NCI-H2107 (cell line): ENCODE measurements at places on chromosomes 1 and 21.

DNA sequence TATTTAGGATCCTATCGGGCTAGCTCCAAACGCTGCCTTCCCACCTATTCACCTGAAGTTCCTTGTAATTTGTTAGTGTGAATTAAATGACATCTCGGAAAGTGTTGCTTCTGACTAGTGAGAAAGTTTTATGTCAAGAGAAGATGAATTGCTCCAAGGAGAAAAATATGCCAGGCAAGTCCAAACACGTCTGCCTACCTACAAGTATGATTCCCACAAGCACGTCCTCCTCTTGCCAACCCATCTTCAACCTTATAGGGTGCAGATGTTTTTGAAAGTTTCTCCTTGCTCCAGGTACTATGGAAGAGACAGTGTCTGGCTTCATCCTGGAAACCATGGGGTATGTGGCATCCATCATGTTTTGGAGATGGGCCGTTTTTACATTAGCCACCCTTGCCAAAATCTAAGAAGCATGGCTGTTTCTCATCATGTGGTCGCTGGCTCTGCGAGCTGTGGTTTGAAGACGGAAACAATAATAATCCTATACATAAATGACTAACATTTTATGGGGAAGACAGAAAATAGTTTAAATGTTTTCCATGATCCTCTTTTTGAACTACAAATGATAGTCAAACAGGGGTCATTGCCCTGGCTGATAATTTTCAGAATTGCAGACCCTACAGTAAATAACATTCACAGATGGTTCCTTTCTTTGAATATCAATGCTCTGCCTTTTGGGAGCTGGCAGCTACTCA, 505.8 kb downstream of the SMYD3 start:
- DNase-seq = no peak

DNA sequence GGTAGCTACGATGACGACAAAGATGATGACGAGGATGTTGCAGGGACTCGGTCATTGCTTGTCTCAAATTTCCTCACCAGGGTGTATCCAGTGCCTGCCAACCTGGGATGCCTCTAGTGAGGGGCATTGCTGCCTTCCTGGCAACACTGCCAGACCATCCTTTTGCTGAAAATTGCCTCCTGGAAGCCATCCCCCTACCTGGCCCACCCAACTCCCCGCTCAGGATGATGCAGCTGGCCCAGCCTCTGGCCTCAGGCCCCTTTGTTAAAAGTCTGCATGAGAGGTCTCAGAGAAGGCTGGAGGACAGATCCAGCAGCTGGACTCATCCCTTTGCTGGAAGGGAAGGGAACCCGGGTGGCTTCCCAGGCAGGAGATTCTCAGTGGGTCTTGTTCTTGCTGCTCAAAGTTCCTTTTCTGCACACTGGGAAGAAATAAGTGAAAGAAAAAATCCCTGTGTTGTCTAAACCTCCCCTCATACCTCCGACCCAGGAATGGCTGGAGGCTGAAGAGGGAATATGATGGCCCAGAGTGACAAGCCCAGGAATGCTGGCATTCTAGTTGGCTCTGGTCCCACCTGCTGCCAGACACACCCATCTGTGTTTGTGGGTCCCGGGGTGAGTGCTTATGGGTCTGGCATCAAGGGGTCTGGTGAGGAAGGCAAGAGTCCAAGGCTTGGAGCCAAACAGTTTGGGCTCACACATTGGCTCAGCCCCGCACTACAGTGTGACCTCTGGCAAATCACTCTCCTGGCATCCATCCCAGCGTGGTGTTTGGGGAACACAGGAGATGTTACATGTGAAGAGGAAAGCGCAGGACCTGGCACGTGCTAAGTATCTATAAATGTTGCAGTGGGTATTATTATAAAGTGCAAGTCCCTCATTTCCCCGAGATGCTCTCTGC, 6.7 kb upstream of the FNDC5 start:
- DNase-seq = no peak

DNA sequence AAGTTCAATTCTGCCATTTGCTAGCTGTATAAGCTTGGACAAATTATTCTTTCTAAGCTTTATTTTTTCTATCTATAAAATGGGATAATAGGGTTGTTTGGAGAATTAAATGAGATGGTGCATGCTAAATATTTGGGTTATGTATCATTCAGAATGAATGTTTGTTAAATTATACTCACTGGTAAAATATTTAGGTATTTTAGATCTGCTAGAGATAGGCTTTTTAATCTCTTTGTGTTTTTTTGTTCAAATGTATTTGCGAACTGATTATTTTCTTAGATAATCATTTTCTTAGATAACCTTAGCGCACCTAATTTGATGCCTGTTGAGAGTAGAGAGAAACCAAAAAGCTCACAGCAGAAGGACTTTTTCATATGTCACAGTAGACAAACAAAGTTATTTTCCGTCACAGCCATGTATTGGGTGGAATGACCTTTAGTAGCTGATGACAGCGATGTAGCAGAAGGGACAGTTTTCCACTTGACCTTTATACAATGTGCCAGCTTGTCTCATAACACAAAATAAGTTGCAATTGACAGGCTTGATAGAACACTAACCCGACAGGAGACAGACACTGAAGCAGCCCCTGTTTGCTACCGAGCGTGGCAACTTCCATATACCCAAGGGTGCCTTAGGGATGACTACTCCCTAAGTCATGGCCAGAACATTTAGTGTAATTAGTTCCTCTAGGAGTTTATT, 93.0 kb downstream of the DISC1 start:
- DNase-seq = no peak

DNA sequence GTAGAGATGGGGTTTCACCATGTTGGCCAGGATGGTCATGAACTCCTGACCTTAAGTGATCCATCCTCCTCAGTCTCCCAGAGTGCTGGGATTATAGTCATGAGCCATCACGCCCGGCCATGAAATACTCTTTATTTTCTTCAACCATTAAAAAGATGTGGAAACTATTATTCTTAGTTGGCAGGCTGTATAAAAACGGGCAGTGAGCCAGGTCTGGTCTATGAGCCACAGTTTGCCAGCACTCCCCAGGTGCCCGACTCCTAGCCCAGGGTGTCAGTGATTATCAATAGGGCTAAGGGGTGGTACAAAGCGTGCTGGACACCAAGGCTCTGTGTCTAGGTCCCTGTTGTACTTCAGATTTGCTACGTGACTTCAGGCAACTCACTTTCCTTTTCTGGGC, 3.7 kb upstream of the TMEM61 start:
- no peak for DNase-seq

DNA sequence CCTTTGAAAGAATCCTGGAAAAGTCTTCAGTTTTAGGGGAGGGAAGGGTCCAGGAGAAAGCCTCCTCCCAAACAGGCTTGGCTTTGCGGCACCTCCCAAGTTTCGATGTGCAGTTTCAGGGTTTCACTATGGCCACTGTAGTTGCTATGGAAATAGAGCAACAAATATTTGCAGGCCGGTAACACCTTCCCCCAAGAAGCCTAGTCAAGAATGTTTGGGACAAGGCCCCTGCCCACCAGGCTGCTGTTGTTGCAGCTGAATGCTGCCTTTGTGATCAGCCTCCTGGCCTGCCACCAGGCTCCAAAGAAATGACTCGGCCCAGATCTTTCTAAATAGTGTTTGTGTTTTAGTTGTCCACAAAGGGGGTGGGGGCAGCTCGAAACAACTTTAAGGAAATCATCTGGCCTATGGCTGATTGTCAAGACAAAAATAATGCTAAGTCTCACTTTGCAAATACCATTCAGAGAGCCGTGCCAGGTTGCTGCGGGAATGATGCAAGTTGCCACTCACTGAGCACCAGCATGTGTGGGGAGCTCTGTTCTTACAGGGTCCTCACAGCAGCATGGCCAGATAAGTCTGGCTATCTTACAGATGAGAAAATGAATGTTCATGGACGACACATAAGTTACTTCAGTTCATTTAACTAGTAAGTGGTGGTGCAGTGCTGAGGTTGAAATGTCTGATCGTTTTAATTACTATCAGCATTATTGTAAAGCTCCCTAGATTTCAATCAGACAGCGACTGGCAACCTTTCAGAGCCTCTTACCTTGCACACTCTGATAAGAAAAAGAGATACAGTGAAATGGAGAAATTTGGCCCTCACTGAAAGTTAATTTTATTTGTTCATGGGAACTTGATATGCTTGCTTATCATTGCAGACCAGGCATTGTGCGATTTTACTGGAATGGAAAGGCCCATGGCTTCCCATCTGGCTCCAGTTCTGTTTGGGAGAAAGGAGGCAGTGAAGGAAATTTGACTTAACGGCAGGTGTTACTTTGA, 91.2 kb upstream of the JUN start:
- DNase-seq = peak; percentile 87

GRCh38 chr1:18878538-18879214, 19.2 kb upstream of the TAS1R2 start:
- no peak for DNase-seq

- no peak for DNase-seq
These were observed 14.9 kb upstream of the PLCH2 start for GRCh38 chr1:2460996-2461751.

- DNase-seq = no peak
These were observed 6.3 kb downstream of the HPCA start for GRCh38 chr1:32892368-32893197.

- no peak for DNase-seq
These were observed 433.2 kb downstream of the USP25 start for GRCh38 chr21:16162953-16163352.

DNA sequence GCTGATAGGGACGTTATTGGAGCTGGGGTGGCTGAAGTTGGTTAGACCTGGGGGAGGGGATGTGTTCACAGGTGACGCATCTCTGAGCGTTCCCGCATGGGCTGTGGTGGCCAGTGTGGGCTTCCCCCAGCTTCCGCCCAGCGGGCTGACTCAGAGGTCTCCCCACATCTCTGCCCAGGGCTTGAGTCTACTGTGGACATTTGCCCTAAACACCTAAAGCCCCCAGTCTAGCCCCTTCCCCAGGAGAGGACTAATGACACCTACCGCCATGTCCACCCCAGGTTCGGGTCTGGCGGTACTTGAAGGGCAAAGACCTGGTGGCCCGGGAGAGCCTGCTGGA, 2.0 kb downstream of the AGRN start:
- DNase-seq = no peak
